ENCODE measurements at places on chromosomes 5 and 9.

- DNase-seq, result no peak
Measured at GRCh38 chr9:36976371-36977030, 57.6 kb downstream of the PAX5 start.

DNA sequence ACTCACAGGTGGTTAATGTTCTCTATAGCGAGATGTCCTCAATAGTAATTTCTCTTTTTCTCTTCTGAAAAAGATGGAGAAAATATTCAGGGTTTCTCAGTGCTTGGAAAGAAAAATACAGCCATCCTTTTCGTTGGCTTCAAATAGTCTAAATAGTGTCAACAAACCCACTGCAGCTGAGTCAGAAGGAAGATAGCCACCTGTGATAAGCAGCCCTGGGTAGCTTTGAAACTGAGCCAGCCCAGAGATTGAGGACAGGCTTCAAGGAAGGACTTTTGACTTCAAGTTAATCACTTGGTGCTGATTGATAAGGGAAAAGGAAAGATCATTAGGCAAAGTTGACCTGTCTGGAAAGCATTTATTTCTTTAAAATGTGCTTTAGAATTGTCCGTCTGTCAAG is 78.7 kb upstream of the TYRP1 start:
- no peak for DNase-seq

GRCh38 chr5:38590838-38591522 is 34.5 kb upstream of the LIFR start:
- no peak for DNase-seq

DNA sequence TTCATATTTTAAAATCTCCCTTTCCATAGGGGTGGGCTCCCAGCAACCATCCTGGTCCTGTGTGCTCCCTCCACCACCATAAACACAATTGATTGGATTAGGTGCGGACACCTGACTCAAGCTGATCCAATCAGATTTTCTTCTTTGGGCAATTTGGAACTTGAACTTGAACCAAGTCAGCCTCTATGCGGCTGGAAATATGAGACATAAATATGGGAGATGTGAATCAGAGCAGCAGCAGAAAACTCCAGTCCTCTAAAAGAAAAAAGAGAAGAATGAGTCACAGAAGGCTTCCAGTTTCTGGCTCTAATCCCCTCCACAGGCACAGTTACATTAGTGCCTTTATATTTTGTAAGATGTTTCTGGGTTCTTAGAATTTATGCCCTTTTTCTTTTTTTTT is 306.6 kb downstream of the MLLT3 start:
- DNase-seq, result no peak

- no peak for DNase-seq
Measured at GRCh38 chr9:136537411-136537810, 8.4 kb downstream of the NOTCH1 start.

GRCh38 chr5:180647941-180648500 is 1.4 kb downstream of the FLT4 start:
- no peak for DNase-seq

GRCh38 chr9:4206718-4207117 is 93.2 kb downstream of the GLIS3 start:
- no peak for DNase-seq

- DNase-seq, result no peak
Measured at GRCh38 chr9:126459126-126459525, 132.5 kb downstream of the MVB12B start.

DNA sequence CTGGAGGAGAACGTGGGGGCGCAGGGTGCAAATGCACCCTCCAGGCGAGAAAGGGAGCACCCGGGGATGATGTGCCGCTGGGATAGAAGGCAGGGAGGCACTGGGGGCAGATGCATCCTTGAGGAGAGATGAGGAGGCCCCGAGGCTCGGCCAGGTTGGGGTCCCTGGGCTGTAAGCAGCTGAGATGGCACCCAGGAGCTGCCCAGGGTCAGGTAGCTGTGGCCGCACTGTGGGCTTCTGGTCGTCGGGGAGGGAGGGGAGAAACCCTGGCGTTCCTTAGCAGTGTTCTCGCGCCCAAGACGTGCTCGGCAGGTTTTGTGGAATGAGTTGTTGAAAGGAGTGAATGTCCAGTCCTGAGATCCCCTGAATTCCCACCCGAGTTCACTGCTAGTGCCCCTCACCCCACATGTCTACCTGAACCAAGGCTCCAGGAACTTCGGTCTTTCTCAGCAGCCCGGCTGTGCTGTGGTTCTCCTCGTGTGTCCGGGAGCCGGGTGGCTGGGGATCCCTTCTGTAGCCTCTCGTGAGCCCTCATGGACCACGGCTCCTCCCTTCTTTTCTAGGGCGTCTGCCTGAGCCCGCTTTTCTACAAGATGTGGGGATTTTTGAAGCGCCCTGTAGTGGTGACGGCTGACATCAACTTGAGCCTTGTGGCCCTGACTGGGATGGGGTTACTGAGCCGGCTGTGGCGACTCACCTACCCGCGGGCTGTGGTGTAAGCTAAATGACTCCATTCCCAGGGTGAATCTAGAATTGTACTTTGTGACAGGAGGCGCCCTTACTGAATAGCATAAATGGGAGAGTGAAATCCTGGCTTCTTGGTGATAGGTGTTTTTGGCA is 1.1 kb downstream of the POMT1 start:
- DNase-seq, result peak; percentile 44

GRCh38 chr9:113155911-113156588 is 5.2 kb downstream of the SLC31A2 start:
- no peak for DNase-seq

- peak; percentile 89 for DNase-seq
Measured at GRCh38 chr9:114385397-114386181, 2.2 kb downstream of the AKNA start.

DNA sequence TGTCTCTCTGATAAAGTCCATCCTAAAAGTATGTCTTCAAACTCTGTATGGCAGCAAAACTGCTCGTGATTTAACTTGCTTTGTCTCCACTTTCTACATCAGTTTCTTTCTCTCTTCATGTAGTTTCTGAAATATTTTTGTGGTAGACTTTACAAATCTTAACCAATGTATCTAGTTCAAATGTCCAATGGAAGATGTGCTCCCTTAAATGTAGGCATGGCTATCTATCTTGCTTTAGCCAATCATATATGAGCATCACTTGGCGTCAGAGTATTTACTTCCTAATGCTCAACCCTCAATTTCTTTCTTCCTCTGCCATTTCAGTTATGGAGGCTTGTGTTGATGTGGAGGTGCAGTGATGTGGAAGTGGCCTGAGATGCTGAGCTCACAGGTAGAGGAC is 206.1 kb upstream of the ZNF608 start:
- no peak for DNase-seq

GRCh38 chr9:96089452-96090085 is 212.4 kb downstream of the HSD17B3 start:
- DNase-seq, result no peak

GRCh38 chr5:13976867-13977830 is 32.7 kb upstream of the DNAH5 start:
- DNase-seq, result no peak

DNA sequence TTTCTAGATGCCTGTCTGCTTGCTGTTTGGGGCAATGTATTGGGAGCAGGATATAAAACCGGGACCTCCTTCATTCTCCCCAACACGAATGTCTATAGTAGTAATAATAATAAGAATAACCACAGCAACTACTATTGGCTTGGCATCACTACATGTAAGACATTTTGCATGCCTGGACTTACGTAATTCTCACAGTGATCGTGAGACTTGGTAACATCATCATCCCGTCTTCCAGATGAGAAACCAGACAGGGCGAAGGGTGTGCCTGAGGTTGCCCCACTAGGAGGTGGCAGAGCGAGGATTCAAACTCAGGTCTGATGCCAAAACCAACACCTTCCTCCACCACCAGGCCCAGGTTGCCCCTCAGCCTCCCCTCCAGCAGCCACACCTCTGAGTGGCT is 185.1 kb downstream of the RGS3 start:
- DNase-seq, result no peak

DNA sequence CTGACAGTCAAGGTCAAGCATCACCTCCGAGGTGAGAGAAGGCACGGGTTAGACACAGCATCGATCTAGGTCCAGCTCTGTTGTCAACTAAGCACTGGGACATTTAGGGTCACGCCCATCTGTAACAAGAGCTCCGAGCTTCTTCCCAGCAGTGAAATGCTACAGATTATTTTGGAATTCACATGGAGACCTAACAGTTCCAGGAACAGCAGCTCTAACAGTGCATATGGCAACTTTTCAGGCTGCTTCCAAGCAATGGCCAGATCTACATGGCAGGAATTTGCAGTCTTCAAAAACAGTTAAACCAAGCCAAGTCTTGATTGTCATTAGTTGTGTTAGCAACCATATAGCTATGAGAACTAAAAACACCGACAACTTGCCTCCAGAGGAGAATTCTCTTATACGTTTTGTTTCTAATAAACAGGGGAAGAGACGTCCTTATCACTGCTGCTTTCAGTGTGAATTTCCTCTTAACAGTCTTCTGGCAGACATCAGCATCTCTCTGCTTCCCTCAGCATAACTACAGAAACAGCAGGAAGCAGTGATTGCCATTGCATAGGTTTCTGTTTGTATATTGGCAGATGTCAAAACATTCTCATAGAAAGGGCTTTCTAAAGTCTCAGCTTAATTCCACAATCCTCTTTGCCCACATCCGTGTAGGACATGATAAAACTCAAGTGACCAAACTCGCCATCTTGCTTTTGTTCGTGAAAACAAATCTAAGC is 242.1 kb upstream of the DAPK1 start:
- DNase-seq, result no peak

DNA sequence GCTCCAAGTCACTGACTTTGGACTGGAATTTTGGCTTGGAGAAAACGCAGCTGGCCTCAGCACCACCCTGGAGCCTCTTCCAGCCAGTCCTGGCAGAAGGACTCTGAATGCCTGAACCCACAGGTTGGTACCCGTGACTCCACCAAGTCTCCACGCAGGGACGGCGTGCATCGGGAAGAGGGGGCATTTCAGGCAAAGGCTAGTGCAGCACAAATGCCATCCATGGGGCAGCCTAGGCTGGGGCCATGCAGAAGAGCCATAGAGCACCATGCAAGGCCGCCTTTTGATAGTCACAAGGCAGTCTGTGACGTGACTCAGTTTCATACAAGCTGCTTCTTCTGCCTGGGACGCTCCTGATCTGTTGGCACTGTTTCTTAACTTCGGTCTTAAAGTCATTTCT is 28.0 kb downstream of the GDNF start:
- no peak for DNase-seq

GRCh38 chr5:95870105-95870672 is 47.7 kb upstream of the GLRX start:
- no peak for DNase-seq

GRCh38 chr5:17103461-17103860 is 114.0 kb upstream of the BASP1 start:
- DNase-seq, result no peak

DNA sequence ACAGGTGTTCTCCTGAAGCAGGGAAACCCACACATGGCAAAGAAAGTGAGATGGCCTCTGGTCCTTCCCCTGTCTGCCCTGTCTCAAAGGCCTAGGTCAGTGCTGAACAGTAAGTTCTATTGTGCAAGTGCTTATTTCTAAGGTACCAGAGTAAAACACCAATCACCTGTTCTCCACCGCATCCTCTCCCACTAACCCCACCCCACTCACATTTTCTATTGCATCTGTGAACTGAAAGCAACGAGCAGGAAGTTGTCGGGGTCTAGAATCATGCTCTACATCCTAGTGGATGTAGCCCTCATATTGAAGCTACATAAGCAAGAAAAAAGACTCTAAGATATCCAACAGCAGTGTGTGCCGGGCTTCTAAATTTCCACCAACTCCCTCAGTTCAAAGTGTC is 265.9 kb downstream of the ENC1 start:
- no peak for DNase-seq
